ENCODE measurements at places on chromosomes 5 and 9.

DNA sequence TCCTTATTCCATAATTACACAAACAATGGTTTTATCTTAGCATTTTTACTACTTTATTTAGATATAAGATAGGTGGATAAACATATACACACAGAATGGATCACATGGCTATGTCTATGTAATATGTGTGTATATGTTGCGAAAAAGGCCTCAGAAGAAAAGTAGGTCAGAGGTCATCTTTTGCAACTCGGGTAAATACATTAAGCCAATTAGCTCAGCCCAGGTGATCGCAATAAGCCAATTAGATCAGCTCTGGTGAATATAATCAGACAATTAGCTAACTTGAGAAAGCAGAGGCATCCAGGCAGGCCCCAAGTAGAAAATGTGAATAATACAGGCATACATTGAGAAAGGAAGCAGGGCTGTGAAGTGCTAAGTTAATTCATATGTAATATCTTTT is 24.3 kb downstream of the SLCO4C1 start:
- no peak for DNase-seq

GRCh38 chr9:88658311-88658822 is 123.4 kb downstream of the NXNL2 start:
- DNase-seq, result no peak

DNA sequence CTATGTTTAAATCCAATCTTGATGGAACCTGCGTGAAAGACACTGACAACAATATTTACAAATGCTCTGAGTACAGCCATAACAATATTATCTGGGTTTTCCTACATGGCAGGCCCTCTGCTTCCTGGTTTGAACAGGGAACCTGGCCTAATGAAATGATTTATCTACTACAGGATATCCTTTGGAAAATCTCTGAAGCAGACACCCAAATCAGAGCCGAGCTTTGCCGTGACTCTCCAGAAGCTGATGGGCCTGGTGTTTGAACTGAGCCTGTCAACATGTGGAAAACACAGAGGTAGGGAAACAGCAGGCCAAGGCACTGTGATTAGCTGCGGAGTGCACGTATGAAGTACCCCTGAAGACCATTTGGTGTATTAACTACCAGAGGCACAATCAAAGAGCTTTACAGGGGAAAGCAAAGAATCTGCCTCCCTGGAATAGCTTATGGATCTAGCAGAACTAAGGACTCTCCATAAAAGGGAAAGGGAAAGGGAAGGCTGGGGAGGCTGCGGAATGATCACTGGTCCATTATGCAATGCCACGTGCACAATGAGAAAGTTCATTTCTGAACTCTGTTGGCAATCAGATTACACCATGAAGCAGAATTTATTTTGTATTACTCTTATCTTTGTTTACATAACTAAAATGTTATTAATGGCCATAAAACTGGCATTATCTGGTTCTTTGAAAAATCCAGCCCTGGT is 321.9 kb downstream of the EBF1 start:
- no peak for DNase-seq

DNA sequence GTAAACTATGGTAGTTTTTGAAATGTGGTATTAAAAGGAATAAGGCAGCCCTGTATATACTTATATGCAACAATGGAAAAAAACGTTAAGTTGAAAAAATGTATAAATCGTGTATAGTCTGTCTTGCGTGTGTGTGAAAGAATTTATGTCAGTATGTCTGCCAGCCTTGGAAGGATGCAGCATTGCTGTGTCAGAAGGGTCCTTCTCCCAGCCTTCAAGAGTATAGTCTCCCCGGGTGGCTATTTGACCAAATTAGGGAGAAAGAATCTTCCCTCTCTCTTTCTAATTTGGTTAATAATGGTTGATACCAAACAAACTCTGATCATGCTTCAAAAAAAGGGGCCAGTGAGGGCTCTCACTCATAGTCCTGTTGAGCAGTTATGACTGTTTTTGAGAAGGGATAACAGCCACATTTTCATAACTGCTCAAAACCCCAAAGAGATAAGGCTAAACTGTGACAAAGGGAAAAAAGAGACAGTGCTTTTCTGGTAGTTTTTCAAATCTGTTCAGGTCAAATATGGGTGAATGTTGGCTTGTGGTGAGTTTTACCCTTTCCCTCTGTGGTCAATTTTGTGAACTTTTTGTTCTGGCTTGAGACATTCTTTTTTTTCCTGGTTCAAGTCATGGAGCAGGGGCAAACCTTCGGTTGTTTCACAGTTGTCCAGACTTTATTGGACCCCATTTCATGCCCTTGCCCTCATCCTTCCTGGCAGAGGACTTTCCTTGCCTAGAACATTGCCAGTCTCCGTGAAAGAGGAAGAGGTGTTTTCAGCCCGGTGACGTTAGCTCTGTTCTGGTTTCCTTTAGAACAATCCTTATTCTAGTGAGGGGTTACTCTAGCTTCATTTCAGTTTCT is 21.0 kb downstream of the SNX30 start:
- no peak for DNase-seq

- no peak for DNase-seq
These were observed 22.7 kb downstream of the TRIM36 start for GRCh38 chr5:115147052-115147451.

GRCh38 chr9:115374724-115375268 is 256.8 kb upstream of the TNC start:
- DNase-seq, result no peak

- DNase-seq, result no peak
These were observed 182.8 kb upstream of the GDNF start for GRCh38 chr5:38022631-38023030.

GRCh38 chr9:136686794-136687711 is at the start of gene AGPAT2:
Gene AGPAT2 (minus strand): TSS chr9:136687457. CDS start chr9:136687357, 100 bp downstream.
- DNase-seq, result no peak

DNA sequence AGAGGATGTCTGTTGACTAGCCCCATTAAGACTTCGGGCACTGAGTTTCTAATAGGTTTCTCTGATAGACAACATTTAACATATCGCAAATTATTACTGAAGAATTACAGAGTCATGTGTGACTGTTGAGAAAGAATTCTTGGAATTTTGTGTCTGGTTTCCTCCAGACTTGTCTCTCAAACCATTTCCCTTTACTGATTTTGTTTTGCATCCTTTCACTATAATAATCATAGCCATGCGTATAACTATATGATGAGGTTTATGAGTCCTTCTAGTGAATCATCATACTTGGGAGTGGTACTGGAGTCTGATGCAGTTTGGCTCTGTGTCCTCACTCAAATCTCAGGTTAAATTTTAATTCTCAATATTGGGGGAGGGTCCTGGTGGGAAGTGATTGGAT is 27.0 kb downstream of the ZNF169 start:
- no peak for DNase-seq

DNA sequence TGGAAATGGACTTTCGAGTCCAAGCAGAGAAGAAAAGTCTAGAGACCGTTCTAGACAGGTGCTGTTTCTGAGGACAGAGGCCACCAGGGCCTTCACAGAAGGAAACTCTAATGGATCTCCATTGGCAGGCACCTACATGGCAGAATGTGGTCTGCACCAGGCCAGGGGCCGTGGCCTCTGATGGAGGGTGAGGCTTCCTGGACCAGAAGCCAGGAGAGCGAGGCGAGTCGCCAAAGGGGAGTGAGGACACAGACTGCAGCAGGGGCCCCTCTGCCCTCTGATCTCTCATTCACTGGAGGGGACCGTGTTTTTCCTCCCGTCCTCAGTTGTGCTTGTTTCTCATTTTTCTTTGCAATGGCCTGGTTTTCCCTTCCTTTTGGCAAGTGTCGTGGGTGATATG is 41.1 kb downstream of the ALG2 start:
- DNase-seq, result no peak
